ENCODE measurements at places on chromosomes 7 and 10. TPM values are rescaled to one million over a fixed set of nuclear protein-coding genes. Genes with fewer than 3 reads are reported as not detected.

- no peak for DNase-seq
- no peaks in the 10 kb centered on the region for H3K4me1 ChIP-seq
- H3K27me3 ChIP-seq, result peaks cover 2% of the 10 kb centered on the region
- no peak overlapping the region for H3K4me3 ChIP-seq
- H3K27ac ChIP-seq, result no peak overlapping the region
Observed at GRCh38 chr7:20270371-20270770, 53.2 kb upstream of the MACC1 start.

GRCh38 chr10:117928741-117929140 is 118.0 kb downstream of the RAB11FIP2 start:
- H3K4me3 ChIP-seq, result no peak overlapping the region
- no peaks in the 10 kb centered on the region for H3K4me1 ChIP-seq
- H3K36me3 ChIP-seq, result no peaks in the 10 kb centered on the region

DNA sequence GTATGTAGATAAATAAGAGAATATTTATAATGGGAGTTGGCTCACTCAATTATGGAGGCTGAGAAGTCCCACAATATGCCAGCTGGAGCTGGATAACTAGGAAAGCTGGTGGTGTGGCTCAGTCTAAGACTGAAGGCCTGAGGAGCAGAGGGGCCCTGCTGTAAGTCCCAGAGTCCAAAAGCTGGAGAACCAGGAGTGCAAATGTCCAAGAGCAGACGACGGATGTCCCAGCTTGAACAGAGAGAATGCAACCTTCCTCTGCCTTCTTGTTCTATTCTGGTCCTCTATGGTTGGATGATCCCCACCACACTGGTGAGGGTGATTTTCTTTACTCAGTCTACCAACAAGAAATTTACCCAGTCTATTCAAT is 13.2 kb downstream of the IL2RA start:
- DNase-seq, result peak; percentile 20
- no peaks in the 10 kb centered on the region for H3K27me3 ChIP-seq
- H3K4me3 ChIP-seq, result peak overlapping the region; percentile 88
- peaks cover 85% of the 10 kb centered on the region for H3K36me3 ChIP-seq
- peaks cover 90% of the 10 kb centered on the region for H3K4me1 ChIP-seq

DNA sequence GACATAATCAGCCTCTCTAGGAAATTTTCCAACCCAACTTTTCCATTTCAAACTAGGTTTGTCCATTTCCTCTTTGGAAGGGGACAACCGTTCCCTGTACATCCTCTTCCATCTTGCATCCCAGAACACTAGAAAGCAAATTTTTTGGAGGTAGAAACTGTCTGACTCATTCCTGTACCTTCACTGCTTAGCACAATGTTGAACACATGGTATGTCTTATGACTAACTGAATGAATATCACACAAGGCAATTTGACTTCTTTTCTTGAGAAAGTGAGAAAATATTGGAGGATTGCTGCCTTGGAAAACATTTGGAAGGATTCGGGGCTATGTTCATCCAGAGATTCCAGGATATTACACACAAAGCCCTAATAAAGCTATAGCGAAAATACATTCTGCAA is 289.1 kb downstream of the FGFR2 start:
- no peaks in the 10 kb centered on the region for H3K27me3 ChIP-seq
- H3K36me3 ChIP-seq, result no peaks in the 10 kb centered on the region
- H3K4me1 ChIP-seq, result no peaks in the 10 kb centered on the region
- no peak overlapping the region for H3K4me3 ChIP-seq
- no peak overlapping the region for H3K27ac ChIP-seq
- no peak for DNase-seq

DNA sequence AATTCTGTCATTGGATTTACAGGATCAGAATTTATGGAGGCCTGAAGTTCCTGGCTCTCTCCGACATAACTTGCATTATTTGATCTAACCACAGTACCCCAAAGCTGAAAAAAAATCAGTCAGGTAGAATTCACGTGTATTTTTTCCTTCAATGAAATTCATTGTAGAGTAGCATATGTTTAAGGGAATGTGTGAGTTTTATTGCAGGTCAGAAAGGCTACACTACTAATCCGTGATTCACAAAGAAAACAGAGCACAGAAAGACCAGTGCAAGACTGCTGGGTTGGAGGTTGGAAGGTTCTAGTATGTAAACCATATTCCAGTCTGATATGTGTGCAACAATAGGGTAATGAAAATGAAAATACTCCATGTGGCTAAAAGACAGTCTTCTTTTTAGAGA is 247.0 kb upstream of the FERD3L start:
- no peak overlapping the region for H3K27ac ChIP-seq
- H3K36me3 ChIP-seq, result no peaks in the 10 kb centered on the region
- no peaks in the 10 kb centered on the region for H3K4me1 ChIP-seq
- no peak overlapping the region for H3K4me3 ChIP-seq

DNA sequence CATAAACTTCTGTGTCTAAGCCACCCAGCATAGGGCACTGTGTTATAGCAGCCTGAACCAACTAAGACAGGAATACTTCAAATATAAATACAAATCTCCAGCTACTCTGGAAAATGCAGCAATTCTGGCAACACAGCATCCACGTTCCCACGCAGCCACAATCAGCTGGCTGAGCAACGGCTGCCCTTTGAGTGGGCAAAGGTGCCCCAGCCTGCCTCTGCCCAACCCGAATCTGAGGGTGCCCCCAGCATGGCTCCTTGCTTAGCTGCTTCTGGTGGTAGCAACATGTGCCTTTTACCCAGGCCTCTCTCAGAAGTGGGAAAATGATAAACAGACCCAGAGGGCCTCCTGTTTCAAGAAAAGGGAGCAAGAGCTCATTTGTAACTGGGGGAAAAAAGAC is 12.0 kb downstream of the DRGX start:
- H3K4me1 ChIP-seq, result no peaks in the 10 kb centered on the region
- no peaks in the 10 kb centered on the region for H3K36me3 ChIP-seq
- no peak for DNase-seq
- no peak overlapping the region for H3K4me3 ChIP-seq

- no peaks in the 10 kb centered on the region for H3K27me3 ChIP-seq
- peaks cover 36% of the 10 kb centered on the region for H3K4me1 ChIP-seq
- DNase-seq, result no peak
- no peak overlapping the region for H3K4me3 ChIP-seq
- H3K36me3 ChIP-seq, result peaks cover 66% of the 10 kb centered on the region
- H3K27ac ChIP-seq, result no peak overlapping the region
Observed at GRCh38 chr7:24869572-24869971, 110.4 kb downstream of the OSBPL3 start.

GRCh38 chr10:84139126-84140035 is at the start of gene GHITM:
Gene GHITM, plus strand, starts transcription at chr10:84139509. Its CDS starts 1,992 bp downstream, at chr10:84141501.
- H3K27me3 ChIP-seq, result peaks cover under 1% of the 10 kb centered on the region
- H3K4me1 ChIP-seq, result peaks cover 28% of the 10 kb centered on the region
- peak; percentile 100 for DNase-seq
- peak within 1 kb of the TSS; percentile 97 for H3K27ac ChIP-seq

DNA sequence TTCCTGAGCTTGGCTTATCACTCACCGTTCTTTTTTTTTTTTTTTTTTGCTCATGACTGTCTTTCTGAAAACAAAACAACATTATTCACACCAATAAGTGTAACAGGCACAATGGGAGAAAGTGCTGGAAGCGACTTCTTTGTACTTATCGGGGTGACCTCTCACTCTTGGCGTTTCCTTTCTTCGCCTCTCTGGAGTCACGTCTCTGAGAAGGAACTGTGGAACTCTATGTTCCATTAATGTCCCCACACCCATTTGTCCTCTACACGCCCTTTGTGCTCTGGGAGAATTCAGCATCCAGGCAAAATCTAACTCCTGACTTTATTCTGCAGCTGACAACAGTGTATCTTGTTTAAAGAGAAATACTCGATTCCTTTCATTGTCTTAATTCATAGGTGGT is 70.8 kb upstream of the FAM204A start:
- H3K36me3 ChIP-seq, result no peaks in the 10 kb centered on the region
- no peaks in the 10 kb centered on the region for H3K4me1 ChIP-seq
- H3K27ac ChIP-seq, result no peak overlapping the region
- DNase-seq, result no peak

GRCh38 chr10:7085913-7086589 is 324.8 kb downstream of the SFMBT2 start:
- H3K4me1 ChIP-seq, result no peaks in the 10 kb centered on the region
- no peaks in the 10 kb centered on the region for H3K36me3 ChIP-seq
- H3K4me3 ChIP-seq, result no peak overlapping the region
- peaks cover 38% of the 10 kb centered on the region for H3K27me3 ChIP-seq
- no peak overlapping the region for H3K27ac ChIP-seq
- DNase-seq, result no peak

DNA sequence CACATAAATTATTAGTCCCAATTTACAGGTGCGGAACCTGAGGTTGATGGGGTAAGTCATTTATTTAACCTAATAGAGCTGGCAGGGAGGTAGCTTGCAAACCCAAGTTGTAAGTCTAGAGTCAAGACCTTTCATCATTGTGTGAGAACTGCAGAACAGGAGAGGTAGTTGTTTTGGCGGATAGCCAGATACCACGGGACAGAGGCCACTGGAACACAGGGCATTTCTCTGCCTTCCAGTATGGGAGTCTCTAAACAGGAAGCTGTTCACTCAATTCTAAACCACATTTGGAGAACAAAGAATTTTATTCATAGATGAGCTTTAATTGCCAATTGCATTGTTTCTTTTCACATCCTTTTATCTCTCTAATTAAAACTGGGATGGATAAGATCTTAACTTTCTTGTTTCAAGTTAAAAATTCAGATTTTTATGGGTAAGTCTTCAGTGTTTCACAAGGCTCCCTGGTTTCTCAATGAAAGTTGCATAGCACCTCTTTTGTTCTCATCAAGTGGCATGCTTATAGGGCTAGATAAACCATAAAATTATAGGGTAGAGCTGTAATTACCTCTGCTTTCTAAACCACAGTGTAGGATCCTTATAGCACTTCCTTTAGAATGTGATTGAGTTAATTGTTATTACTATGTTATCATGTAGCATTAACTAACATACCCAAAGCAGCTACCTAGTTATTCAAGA is 489.0 kb downstream of the GATA3 start:
- H3K36me3 ChIP-seq, result no peaks in the 10 kb centered on the region
- no peak overlapping the region for H3K4me3 ChIP-seq
- no peaks in the 10 kb centered on the region for H3K4me1 ChIP-seq
- H3K27ac ChIP-seq, result no peak overlapping the region
- H3K27me3 ChIP-seq, result peaks cover 2% of the 10 kb centered on the region

- H3K27ac ChIP-seq, result peak overlapping the region; percentile 65
- no peak overlapping the region for H3K4me3 ChIP-seq
- peaks cover 6% of the 10 kb centered on the region for H3K36me3 ChIP-seq
- DNase-seq, result no peak
- H3K27me3 ChIP-seq, result no peaks in the 10 kb centered on the region
- peaks cover 22% of the 10 kb centered on the region for H3K4me1 ChIP-seq
Observed at GRCh38 chr10:14742382-14742781, 32.3 kb downstream of the FAM107B start.

GRCh38 chr7:112715525-112715924 is 74.7 kb downstream of the TMEM168 start:
- no peak for DNase-seq
- no peaks in the 10 kb centered on the region for H3K36me3 ChIP-seq
- no peaks in the 10 kb centered on the region for H3K27me3 ChIP-seq
- no peaks in the 10 kb centered on the region for H3K4me1 ChIP-seq
- no peak overlapping the region for H3K4me3 ChIP-seq
- H3K27ac ChIP-seq, result no peak overlapping the region

DNA sequence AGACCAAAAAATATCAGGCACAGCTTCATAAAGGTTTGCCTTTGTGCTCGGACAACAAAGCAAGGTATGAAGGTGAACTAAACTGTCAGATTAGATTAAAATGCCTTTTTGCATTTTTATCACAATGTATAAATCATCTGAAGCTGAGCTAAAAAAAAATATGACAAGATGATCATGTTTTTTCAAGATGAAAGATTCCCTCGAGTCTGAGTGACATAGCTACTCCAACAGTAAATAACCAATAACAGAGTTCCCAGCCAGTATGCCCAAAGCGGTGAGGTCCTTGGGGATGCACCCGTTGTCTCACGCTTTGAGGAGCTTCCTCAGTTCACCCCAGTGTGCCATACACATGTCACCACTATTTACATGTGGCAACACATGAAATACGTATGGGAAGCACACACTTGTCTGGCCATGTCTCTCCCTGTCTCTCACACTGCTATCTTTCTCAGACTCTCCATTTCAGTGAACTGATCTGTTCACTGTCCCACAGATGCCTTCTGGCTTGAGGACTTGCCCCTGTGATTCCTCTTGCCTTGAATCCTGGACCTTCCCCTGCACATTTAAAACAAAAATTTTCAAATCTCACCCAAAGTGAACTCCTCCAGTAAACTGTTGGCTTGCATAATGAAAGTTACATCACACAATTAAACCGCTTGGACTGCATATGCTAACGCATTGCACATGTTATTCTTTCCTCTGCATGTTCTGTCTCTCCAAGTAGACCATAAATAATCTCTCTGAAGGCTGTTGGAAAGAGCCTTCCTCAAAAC is 2.6 kb upstream of the PIK3CG start:
- no peaks in the 10 kb centered on the region for H3K27me3 ChIP-seq
- peak overlapping the region; percentile 56 for H3K27ac ChIP-seq

GRCh38 chr7:3538041-3538440 is 237.0 kb downstream of the SDK1 start:
- H3K27ac ChIP-seq, result no peak overlapping the region
- H3K36me3 ChIP-seq, result no peaks in the 10 kb centered on the region
- no peaks in the 10 kb centered on the region for H3K4me1 ChIP-seq
- no peak for DNase-seq

DNA sequence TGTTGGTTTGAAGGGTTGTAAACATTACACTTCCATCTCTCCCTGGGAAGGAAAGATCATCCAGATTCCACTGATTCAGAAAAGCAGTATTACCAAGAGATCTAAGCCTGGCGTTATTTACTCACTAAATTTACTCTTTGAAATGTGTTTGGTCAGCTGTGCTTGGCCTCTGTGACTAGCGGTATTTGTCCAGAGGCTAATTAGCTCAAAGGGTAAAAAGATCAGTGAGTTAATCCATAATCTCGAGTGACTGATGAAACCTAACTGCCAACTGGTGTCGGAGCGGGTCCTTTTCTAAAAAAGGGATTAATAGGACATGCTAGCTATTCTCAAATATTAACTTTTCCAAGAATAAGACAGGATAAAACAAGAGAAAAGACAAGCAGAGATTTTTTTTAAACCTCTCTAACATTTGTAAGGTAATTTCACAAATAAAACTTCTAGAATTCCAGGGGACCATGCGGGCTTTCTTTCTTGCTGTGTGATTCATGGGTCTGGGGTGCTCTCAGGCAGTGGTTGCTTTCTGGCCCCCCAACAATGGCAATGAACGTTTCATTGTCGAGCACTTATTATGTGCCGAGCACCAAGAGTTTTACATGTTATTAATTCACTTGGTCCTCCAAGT is 247.3 kb upstream of the AOAH start:
- H3K27ac ChIP-seq, result no peak overlapping the region
- H3K36me3 ChIP-seq, result peaks cover 40% of the 10 kb centered on the region
- H3K4me3 ChIP-seq, result no peak overlapping the region

- H3K27ac ChIP-seq, result no peak overlapping the region
- no peak for DNase-seq
- H3K36me3 ChIP-seq, result peaks cover 7% of the 10 kb centered on the region
- no peaks in the 10 kb centered on the region for H3K27me3 ChIP-seq
Observed at GRCh38 chr10:124952123-124952522, 10.2 kb downstream of the ZRANB1 start.

GRCh38 chr10:72704117-72704516 is 12.2 kb downstream of the MCU start:
- H3K36me3 ChIP-seq, result no peaks in the 10 kb centered on the region
- DNase-seq, result no peak
- no peaks in the 10 kb centered on the region for H3K27me3 ChIP-seq

The NKX2-3 gene
- not detected for total RNA-seq

The ZNF365 gene
- not detected for total RNA-seq

The SFRP4 gene
- total RNA-seq, result not detected

The CUEDC2 gene
- 77.6 TPM for total RNA-seq

The SORBS1 gene
- 0.24 TPM for total RNA-seq

The SLC26A5 gene
- total RNA-seq, result not detected

The AUTS2 gene
- total RNA-seq, result 16.3 TPM

The HOXA13 gene
- total RNA-seq, result not detected

The UNCX gene
- total RNA-seq, result not detected
